ENCODE measurements at places on chromosomes 6 and 20.

- peak; percentile 18 for DNase-seq
Observed at GRCh38 chr6:89027756-89028155, 52.8 kb upstream of the PNRC1 start.

- no peak for DNase-seq
Observed at GRCh38 chr6:107545763-107546162, 55.8 kb downstream of the SOBP start.

- peak; percentile 69 for DNase-seq
Observed at GRCh38 chr6:116060572-116061283, at the start of gene FRK. Gene FRK, minus strand, starts transcription at chr6:116060891. Its CDS starts 580 bp downstream, at chr6:116060311.

GRCh38 chr6:132070356-132070755, 119.2 kb upstream of the CCN2 start:
- no peak for DNase-seq

- no peak for DNase-seq
Observed at GRCh38 chr6:53752856-53753255, 41.9 kb upstream of the LRRC1 start.

- DNase-seq: no peak
Observed at GRCh38 chr6:109050012-109050411, 44.6 kb downstream of the SESN1 start.

GRCh38 chr6:146301764-146302163, 241.9 kb upstream of the RAB32 start:
- no peak for DNase-seq

GRCh38 chr6:149260214-149260874, 57.2 kb upstream of the TAB2 start:
- no peak for DNase-seq

DNA sequence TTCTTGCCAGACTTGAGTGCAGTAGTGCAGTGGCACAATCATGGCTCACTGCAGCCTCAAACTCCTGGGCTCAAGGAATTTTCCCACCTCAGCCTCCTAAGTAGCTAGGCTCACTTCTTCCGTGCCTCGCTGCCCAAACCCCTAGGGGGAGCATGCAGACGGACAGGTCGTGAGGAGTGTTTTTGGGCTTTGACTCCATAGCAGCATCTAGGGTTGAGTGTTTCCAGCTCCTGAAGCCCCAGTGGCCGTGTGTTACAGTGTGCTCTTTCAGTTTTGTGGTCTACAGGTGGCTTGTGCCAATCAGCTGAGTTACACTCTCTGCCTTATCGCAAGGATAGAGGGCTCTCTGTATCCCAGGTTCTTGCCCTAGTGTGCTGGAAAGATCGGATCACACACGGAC, 33.4 kb downstream of the NCOA3 start:
- DNase-seq: no peak

DNA sequence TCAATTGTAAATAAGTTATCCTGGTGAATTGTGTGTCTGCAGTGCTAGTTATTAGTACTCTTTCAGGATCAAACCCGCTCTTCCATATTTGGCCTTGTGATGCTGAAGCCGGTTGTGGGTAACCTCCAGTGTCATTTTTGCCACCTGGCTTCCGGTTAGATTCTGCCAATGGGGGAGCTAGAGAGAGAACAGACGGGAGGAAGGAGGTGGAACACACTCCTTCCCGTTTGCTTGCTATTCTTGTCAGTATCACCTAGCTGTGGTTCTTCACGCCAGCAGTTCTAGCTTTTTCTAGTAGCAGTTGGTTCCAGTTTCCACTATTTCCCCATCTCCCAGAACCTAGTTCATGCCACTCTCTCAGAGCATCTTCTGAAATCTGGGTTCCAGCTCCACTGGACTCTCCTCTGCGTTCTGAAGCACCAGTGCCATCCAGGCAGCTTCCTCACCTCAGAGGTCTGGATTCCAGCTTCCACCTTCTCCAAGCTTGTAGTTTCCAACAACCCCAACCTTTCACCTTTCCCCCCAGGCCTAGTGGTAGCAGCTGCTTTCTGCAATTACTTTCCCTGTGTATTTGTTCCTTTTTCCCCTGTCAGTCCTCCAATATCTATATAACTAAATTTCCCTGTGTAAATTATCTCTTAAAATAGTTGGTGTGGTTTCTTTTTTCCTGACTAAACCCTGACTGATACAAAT, 46.9 kb upstream of the LOC128125822 start:
- DNase-seq: no peak

GRCh38 chr20:8652396-8652795, 416.5 kb upstream of the PLCB4 start:
- DNase-seq: no peak

Measured in LNCaP clone FGC (cell line).